ENCODE measurements at places on chromosomes 11 and 22.

- DNase-seq: no peak
Observed at GRCh38 chr11:70739811-70740487, 341.6 kb downstream of the CTTN start.

DNA sequence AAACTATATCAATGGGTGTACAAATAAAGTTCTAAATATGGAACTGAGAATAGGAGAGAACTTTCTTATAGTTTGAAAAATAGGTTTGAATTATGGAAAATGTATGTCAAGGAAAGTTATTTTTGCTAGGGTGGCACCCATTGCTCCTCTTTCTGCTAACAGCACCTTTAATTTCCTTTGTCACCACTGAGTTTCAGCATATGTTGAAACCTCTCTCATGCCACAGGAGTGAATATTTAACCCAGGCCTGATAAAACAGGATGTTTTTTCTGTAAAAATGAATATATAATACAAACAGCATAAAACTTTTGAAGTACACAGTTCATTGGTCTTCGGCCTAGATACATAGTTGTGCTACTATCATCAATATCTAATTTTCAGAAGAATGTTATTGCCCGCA, 385.5 kb upstream of the ANO5 start:
- DNase-seq: no peak

DNA sequence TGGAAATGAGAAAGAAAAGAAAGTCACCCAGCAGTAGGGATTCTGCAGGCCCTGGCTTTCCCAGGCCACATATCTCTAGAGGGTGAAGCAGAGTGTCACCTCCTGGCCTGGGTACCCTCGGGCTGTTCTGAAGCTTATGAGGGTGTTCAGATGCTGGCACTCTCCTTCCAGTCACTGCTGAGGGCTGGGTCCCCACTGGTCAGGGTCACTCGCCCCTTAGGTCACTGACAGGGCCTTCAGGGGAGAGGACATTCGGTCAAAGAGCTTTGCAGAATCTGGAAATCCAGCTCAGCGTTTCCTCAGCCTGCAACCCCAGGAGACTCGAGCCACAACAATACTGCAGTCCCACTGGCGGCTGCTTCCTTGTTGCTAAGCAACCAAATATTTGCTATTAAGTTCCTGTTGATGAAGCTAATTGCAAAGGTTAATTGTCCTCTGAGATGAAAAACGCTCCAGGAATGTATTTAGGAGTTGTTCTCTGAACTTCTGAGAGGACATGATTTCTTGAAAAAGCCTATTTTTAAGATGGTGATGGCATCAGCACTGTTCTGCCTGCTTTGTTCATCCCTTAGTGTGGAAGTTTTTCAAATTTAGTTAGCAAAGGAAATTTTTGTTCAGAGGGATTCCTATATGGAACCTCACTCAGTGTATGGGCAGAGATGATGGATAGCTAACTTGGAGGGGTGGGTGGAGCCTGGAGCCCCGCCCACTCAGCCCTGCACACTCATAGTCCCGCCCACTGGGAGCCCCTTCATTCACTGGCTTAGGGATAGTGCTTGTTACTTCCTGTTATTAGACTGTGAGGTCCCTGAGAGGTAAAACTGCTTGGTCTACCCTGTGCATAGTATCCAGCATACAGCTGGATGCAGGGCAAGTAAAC, 109.2 kb downstream of the CSNK2A3 start:
- DNase-seq: no peak

DNA sequence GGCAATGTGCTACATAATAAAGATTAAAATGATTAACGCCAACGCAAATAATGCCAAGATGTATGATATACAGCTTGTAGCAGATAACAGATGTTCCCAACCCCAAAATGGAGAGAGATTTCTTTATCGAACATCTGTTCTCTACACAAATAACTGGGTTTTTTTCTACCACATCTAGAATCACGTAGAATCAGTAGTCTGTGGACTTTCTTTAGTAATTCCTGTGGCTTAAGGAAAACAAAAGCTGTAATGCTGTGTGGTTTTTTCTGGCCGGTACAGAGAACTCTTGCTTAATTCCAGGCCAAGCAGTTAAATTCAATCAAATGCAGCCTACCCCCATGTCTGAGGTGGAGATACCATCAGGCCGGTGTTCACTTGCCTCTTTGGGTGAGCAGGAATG, 303.4 kb downstream of the FAT3 start:
- no peak for DNase-seq

DNA sequence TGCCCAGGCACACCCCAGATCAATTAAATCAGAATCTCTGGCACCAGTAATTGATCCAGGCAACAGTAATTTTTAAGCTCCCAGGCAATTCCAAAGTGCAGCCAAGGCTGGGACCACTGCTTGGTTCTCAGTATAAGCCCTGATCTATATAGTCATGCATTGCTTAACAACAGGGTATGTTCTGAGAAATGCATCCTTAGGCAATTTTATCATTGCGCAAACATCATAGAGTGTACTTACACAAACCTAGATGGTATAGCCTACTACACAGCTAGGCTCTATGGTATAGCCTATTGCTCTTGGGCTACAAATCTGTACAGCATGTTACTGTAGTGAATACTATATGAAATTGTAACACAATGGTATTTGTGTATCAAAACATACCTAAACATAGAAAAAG, 651 bp upstream of the C11orf42 start:
- no peak for DNase-seq

GRCh38 chr11:63242089-63242781, 1.2 kb downstream of the SLC22A25 start:
- DNase-seq: no peak

GRCh38 chr22:23804781-23805291, 18.1 kb downstream of the SMARCB1 start:
- DNase-seq: no peak

DNA sequence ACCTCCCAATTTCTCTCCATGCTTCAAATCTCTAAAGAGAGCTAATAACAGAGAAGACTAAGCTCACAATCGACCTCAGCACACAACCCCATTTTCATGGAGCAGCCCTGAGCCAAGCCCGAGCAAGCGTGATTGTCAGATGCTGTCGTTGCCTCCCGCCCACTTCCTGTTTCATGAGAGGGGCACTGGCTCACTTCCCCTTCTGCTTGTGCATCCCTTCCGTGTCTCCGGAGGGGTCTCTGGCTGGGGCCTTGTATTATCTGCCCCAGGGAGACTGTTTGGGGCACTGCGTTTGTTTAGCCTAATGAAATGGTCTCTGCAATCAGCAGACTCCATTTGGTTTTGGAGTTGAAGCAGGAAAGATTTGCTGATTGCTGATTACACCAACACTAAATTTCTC, 181.3 kb upstream of the SEZ6L start:
- DNase-seq: no peak

Data from Caki2 (cell line).